ENCODE measurements at places on chromosomes 7 and 10.

DNA sequence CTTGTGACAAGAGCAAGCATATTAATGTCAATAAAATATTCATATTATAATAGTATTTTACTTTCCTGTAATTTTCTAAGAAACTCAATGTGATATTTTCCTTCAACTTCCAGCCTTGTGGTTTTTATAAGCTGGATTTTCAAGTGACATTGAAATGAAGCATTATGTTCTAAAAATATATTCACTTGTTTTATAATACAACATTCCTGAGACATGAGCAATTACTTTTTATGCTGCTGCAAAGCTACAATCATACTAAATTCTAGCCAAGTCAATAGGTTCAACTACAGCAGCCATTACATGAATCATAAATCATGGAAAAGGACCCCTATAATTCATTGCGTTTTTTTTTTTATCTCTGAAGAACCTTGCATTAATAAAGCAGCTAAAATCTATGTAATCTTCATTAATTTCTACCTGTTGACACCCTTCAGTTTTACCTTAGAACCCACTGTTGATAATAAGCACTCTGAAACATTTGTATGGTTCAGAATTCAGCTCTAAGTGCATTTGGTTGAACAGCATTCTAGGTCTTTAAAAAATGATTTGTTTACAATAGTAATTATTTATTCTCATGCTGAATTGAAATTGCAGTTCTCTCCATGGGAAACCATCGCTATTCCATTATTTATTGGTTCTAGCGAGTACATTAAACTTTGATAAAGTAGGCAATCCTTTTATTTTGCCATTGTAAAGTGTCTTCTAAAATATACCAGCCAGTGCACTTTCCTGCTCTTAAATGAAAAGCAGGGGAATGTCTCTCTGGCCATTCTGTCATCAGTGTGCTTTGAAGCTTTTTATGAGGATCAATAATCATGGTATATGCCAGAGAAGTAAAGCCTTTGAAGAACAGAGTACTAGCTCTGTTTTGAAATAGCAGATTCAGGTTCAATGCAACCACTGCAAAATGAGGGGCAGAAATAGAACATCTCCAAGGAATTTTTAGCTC, 132.6 kb downstream of the GNAT3 start:
- no peak for DNase-seq

GRCh38 chr7:7908622-7909145, 59.9 kb upstream of the GLCCI1 start:
- DNase-seq = no peak

GRCh38 chr7:72538856-72539255, 126.7 kb upstream of the CALN1 start:
- DNase-seq = no peak

GRCh38 chr10:116796910-116797513, 52.3 kb upstream of the ENO4 start:
- DNase-seq = peak; percentile 91

DNA sequence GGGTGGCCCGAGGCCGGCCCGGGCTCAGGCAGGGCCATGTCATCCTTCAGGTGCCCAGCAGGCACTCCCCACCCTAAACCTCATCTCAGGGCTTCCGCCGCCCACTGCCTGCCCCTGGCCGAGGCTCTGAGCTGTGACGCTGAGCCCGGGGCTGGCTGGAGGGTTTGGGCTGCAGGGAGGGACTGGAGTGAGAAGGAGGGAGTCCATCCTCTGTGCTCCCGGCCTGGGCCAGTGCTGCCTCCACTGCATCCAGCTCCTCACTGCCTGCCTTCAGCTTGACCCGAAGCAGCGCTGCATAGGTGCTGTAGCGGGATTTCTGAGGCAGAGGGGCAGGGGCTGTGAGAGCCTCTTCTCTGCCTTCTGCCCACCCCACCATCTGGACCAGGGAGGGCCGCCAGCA, 7.6 kb downstream of the NFKB2 start:
- DNase-seq = no peak

GRCh38 chr7:30979027-30979426, 15.3 kb downstream of the GHRHR start:
- DNase-seq = no peak

DNA sequence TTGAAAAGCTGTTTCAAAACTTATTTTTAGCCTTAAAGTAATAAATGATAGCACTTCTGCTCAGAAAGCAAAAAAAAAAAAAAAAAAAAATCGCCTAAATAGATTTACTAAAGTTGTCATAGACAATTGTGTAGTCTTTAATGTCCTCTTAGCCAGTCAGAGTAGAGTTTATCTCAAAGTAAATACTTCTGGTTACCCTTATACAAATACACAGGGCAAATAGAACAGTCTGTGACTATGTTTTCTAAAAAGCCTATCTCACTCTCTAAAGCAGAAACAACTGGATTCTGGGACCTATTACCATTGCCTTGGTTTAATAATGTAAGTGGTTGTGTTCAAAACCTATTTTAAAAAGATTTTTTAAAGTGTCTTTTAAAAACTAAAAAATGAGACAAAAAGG, 156.2 kb upstream of the THSD7A start:
- no peak for DNase-seq

DNA sequence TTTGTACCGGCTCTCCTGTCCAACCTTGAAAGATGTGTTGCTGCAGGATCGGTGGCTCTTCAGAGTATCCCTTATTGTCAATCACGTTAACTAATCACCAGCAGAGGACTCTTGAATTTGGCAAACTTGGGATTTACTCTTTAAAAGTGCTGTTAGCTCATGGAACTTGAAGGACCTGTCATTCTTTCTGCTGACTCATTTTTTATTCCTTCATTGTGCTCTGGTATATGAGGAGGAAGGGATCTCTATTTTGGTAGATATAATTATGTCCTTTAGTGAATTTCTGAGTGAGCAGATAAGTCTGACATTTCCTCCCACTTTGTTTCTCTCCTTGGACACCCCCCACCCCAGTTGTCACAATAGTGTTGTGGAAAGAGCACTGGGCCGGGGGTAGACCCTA, 175.1 kb upstream of the HDAC9 start:
- DNase-seq = no peak
